ENCODE measurements at places on chromosomes 5 and 9.

GRCh38 chr5:40043916-40044315 is 619.1 kb upstream of the DAB2 start:
- DNase-seq, result no peak

DNA sequence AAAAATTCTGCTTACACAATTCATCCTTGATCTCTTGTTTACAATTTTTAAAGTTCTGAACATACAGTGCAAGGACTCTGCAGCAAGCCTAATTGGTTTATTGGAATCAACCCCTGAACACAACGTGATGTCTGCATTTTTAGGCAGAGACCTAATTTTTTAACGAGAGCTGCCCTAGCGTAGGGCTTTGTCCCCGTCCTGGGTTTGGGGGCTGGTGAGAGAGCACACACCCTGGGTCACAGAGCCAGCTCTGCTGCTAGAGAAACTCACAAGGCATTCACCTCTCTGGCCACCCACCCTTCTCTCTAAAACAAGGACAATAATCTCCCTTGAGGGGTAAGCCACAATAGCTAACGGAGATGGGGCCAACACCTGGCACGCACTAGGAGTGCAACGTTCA is 28.2 kb downstream of the SH3PXD2B start:
- no peak for DNase-seq

- DNase-seq, result no peak
Measured at GRCh38 chr5:67966712-67967111, 248.8 kb upstream of the PIK3R1 start.

- DNase-seq, result no peak
Measured at GRCh38 chr9:92984976-92985375, 37.7 kb downstream of the FGD3 start.

- DNase-seq, result no peak
Measured at GRCh38 chr5:77948476-77948875, 172.3 kb upstream of the TBCA start.

GRCh38 chr5:62603934-62604333 is 25.3 kb downstream of the LRRC70 start:
- DNase-seq, result no peak

DNA sequence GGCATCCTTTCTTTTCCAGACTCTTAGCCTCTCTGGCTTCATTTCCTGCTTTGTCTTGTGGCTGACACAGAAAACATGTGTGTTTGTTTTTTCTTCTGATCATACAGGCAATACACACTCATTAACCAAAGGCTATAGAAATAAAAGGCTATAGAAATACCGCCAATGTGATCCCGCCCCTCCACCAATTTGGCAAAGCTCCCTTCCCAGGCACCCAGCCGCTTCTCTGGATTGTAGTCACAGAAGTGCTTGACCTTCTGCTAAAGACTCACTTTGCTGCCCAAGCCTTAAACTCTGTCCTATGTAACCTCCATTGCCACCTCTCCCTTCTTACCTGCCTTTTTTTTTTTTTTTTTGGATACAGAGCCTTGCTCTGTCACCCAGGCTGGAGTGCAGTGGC is 5.3 kb downstream of the TXNDC15 start:
- no peak for DNase-seq
